ENCODE measurements at places on chromosomes 3 and 15.

GRCh38 chr3:192935441-192935840 lies 17.8 kb upstream of the MB21D2 start:
- no peak for DNase-seq

- DNase-seq, result no peak
Measured at GRCh38 chr15:55241891-55242290, 45.1 kb upstream of the RSL24D1 start.

- DNase-seq, result no peak
Measured at GRCh38 chr3:25870452-25870851, 80.6 kb downstream of the OXSM start.

DNA sequence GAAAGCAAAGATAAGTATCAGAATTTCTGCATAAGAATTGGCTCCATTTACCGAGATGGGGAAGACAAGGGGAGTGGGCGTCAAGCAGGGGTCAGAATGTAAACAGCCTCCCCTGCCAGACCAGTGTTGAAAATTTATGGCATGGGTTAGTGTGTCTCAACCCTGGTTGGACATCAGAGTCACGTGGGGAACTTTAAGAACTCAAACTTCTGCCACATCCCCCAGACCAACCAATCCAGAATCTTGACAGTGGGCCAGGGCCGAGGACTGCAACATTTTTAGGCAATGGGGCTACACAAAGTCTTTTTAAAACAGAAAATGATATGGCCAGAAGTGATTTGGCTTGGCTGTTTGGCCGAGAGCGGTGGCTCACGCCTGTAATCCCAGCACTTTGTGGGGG lies 14.3 kb upstream of the MASP1 start:
- DNase-seq, result no peak

- DNase-seq, result no peak
Measured at GRCh38 chr3:13023235-13023970, 49.8 kb downstream of the IQSEC1 start.

GRCh38 chr15:38084289-38084688 lies 149.8 kb downstream of the TMCO5A start:
- DNase-seq, result no peak

- no peak for DNase-seq
Measured at GRCh38 chr3:61664105-61664482, 102.7 kb downstream of the PTPRG start.

GRCh38 chr3:150055332-150055731 lies 84.6 kb upstream of the PFN2 start:
- DNase-seq, result no peak

DNA sequence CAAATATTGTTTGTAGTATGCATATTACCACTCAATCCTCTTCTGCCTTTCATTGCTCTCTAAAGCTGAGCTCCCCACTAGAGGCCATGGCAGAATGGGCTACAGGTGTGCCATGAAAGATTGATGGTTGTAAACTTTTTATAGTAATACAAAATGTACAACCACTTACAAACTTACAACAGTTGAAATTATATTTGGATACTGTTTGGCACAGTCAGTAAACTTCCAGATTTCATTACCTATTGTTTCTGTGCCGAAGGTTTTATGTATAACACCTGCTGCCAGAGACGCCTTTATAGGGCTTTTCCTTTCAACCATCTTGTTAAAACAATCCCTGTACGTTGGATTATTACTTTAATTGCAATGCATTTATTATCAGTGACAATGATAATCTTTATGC lies 7.0 kb downstream of the ROPN1 start:
- no peak for DNase-seq

GRCh38 chr3:78879295-78879860 lies 888.4 kb downstream of the ROBO1 start:
- DNase-seq, result no peak

DNA sequence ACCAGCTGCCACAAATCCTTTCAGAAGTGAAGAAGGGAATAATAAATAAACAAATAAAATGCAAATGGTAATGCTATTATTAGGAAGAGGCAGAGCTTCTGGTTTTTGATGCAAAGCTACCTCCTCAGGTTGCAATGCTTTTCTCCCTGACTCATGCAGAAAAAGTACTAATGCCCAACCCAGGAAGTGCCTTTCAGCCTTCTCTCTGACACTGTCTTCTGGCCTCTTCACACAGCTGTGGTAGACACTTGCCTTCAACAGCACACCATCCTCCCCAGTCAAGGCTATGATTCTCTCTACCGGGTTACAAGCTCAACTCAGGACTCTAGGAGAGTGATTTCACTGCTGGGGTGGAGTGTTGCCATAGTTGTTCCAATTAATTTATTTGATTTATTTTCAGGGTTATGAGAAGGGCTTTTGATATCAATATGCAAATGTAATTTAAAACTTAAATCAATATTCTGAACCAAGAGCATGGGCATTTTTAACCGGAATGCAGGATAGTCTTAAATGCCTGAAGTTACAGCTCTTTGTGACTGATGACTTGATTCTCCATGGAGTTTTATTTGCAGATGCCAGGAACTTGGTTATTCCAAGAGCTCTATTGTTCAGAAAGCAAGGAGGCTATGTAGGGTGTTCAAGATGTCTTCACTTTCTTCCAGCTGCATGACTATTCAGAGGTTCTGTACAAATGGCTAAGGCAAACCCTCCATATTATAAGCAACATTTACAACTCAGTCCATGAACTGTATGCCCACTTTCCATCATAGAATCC lies 27.1 kb upstream of the GALNT15 start:
- no peak for DNase-seq

DNA sequence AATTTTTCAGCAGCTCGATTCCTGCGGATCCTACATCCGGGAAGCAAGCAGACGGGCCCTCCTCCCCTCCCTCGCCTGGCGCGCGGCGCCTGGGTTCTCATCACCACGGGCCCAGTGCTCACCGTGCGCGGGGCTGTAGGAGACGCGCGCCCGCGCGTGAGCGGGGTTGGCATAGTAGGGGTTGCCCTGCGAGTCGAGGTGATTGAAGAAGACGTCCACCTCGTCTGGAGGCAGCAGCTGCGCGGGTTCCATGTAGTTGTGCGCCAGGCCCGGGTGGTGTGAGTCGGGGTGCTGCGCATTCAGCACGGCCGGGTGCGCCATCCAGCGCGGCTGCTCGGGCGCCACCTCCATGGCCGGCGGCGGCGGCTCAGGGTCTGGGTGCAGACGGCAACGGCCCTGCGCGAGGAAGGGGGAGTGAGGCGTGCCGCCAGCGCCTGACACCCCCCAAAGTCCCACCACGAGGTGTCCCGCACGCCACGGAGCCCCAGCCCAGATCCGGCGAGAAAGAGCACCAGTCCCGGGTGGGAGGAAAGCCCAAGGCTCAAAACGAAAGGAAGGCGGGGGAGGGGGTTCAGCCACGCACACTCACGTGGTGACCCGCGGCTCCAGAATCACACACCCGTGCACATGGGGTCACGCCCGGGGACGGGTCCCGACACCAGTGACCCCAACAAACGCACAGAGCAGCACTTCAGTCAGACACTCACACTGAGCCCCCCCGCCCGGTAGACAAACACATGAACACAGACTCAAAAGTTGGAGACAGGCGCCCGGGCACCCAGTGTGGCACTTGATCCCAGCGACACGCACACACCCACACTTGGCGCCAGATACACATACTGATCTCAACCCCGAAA lies 6.1 kb downstream of the GATA2 start:
- DNase-seq, result no peak

DNA sequence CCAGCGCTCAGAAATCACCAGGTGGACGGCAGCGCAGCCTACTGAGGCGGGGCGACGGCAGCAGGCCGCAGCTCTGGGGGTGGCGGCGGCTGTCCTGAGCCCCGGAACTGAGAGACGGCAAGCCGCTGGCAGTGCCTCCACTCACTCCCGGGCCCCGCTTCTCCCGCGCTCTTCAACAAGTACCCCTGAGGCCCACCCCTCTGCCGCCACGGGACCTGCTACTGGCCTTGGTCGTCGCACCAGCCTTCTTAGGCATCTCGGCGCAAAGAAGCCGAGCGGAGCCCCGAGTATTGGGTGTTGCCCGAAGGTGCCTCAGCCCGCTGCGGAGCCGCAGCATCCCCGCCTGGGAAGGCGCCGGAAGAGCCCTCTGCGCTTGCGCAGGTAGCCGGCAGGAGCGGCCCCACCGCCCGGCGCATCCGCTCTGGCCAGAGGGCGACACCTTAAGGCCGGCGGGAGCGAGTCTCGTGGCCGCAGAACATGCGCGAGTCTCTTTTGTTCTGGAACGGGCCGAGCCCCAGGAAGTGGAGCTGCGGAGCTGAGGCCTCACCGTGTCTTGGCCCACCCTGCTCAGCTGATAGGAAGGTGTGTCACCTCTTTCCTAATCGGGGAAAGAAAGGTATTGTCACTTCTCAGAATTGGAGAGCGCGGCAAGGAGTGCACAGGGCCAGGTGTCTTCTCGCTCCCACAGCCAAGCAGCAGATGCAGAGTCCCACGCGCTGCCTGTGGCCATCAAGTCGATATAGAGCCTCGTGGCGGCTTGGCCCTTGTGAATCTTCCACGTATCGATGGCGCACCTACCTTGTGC lies at the start of gene C15orf40:
Gene C15orf40 (minus strand): TSS at position 369 of the 805 bp plus-strand sequence. CDS start 32 bp downstream, at position 337.
- peak; percentile 78 for DNase-seq
